ENCODE measurements at places on chromosomes 1 and 21.
A peak's percentile ranks its signal among the peaks of the same experiment; 100 is the strongest.

- DNase-seq = no peak
These were observed 153.4 kb downstream of the PBX1 start for GRCh38 chr1:164712131-164713036.

GRCh38 chr1:110308247-110308646, 30.9 kb upstream of the RBM15 start:
- no peak for DNase-seq

GRCh38 chr1:240029418-240029817, 62.3 kb upstream of the FMN2 start:
- DNase-seq = no peak

GRCh38 chr1:47776667-47777131, 220.5 kb downstream of the TRABD2B start:
- DNase-seq = no peak

DNA sequence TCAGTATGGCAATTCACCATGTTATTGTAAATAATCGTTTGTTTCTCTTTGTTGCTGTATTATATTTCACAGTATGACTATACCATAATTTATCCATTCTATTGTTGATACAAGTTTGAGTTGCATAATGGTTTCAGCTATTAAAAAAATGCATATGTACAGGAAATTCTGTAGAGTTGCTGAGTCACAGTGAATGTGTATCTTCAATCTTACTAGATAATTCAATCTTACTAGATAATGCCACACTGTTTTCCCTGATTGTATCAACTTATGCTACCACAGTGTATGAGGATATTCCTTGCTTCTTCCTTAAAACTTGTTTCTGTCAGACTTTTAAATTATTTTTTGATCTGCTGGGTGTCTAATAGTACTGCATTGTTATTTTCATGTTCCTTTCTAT, 3.5 kb upstream of the COA6 start:
- peak; percentile 42 for DNase-seq

DNA sequence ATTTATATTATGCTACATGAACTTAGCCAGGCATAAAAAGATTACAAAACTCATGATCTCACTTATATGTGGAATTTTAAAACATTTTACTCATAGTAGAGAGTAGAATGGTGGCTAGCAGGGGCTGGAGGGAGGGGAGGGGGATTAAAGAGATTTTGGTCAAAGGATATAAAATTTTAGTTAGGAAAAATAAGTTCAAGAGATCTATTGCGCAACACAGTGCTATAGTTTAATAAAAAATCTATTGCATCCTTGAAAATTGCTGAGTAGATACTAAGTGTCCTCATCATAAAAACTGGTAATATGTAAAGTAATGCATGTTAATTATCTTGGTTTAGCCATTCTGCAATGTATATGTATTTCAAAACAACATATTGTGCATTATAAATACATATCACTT, 635.6 kb upstream of the NEGR1 start:
- DNase-seq = no peak
